Stimulated activated CD4-positive, alpha-beta T cell treated with anti-CD3 and anti-CD28 coated beads, Interleukin-1b, Interleukin-23, amount 100 ng/mL, for 24 hours (primary cell): ENCODE measurements at places on chromosomes 11 and 22.

DNA sequence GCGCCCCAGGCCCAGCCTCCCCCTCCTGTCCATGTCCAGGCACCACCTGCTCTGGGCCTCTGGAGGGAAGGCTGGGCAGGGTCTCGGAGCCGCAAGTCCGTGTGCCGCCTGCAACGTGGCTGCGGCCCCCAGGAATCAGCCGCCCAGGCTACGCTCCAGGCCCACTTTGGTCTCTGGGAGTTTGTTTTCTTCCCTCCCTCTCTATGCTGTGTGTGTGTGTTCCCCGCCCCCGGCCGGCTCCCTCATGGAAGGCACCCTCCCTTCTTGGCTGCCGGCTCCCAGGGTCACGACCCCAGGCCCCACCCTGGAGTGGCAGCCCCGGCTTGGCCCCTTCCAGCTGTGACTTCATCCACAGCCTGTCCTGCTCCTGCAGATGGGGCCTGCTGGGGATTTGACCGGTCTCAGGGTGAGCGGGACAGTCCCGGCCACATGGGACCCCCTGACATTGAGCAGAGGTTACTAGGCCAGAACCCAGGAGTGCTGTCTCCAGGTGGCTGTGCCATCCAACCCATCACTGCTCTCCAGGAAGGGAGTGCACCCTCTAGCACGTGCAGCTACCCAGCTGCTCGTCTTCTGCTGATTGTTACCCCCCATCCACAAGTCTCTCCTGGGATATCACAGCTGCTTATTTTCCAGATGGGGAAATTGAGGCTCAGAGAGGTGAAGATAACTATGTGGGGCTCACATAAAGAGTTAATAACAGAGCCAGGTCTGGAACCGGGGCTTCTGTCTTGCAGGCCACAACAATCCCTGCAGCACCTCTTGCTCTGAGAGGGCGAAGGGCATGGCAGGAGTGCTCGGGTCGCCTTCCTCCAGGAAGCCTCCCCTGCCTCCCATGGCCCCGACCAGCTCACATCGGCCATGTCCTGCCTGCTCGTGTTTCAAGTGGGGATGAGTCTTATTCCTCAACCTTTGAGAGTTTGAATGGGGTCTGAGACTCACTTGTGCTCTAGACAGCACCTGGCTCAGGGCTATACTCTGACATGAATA is 2.8 kb upstream of the LIF start:
- no peak for DNase-seq

- DNase-seq = no peak
Measured at GRCh38 chr11:12629601-12630313, 44.5 kb upstream of the TEAD1 start.

DNA sequence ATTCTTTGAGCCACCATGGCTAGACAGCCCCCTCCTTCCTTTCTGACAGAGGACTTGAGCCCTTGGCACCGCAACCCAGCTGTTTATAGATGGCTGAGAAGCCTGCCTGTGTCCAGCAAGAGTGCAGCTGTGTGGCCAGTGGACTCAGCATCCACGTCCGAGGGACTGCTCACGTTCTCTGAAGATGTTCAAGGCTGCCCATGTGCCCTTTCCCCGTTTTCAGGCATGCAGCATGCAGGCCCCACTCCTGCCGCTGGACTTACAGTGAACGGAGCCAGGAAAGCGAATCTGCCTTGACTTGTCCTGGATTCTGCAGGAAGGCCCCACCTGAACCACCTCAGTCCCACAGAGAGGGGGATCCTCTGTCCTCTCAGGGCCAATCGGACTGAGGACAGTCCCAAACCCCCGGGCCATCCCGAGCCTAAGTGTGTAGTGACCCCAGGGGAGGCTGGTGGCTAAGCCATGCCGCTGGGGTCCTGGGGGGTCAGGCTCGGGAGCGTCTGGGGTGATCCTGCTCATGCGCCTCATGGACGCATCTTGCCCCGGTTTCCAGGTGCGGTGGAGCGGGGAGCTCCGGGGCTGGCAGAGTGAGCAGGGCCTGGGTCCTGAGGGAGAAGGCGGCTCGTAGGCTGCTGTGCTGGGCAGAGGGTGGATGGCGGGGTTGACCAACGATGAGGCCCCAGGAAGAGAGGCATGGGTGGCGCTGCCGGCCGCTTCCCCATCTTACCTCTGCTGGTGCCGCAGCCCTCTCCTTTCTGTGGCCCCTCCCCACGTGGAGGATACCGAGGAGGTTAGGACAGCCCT is 170.7 kb downstream of the CTTN start:
- DNase-seq = no peak

- DNase-seq = no peak
Measured at GRCh38 chr22:48706934-48707762, 1120.5 kb downstream of the BRD1 start.

DNA sequence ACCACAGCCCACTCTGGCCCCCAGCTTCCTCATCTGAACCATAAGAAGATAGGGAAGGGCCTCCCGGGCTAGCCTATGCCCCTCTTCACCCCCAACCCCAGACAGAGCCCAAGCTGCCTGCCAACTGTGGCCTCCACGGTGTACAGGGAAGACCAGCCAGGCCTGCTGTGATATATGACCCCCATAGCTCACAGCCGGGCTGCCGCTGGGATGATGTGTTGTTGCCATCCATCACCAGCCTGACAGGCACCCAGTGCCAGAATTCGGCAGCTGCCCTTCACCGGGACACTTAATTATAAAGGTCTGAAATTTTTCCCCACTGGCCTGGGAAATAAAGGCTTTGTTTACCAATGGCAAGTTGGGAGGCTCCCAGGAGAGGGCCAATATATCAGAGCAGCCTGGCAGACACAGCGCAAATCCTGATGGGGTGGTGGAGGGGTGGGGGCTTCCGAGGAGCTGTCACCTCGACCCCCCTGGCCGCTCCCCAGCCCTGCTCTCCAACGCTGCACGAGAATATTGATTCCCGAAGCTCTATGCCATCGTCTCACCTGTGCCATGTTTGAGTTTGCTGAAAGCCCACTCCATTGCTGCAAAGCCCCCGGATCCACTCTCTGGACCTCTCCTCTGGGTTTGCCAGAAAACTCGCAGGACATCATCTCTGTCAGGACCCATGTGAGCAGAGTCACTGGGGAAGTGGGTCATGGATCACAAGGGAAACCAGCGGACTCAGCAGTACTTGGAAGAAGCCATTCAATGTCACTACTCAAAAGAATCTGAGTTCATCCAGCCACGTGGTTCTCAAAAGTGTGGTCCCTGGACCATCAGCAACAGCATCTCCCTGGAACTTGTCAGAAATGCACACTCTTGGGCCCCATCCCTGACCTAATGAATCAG is 296.9 kb downstream of the MN1 start:
- DNase-seq = no peak

- DNase-seq = no peak
Measured at GRCh38 chr22:39958949-39959639, 1.1 kb upstream of the TMA7B start.

- no peak for DNase-seq
Measured at GRCh38 chr11:34439610-34440198, 970 bp downstream of the CAT start.

GRCh38 chr22:33889748-33890147 is 30.5 kb downstream of the LARGE1 start:
- DNase-seq = no peak

DNA sequence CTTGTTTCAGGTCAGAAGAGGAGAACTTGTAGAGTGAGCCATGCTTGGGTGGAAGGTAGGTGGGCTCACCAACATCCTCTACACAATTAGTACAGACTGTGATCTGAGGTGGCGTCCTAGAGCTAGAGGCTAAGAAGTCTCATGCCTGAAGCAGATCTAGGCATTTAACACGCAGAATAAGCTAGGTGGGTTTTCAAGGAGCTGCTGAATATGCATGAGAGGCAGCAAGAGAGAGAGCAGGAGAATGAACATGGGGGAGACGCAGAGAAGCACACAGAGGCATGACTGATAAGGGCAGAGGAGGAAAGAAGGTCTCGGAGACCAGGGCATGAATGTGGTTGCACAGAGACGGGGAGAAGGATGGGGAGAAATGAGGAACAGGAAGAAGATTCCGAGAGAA is 36.8 kb upstream of the JAM3 start:
- DNase-seq = no peak

DNA sequence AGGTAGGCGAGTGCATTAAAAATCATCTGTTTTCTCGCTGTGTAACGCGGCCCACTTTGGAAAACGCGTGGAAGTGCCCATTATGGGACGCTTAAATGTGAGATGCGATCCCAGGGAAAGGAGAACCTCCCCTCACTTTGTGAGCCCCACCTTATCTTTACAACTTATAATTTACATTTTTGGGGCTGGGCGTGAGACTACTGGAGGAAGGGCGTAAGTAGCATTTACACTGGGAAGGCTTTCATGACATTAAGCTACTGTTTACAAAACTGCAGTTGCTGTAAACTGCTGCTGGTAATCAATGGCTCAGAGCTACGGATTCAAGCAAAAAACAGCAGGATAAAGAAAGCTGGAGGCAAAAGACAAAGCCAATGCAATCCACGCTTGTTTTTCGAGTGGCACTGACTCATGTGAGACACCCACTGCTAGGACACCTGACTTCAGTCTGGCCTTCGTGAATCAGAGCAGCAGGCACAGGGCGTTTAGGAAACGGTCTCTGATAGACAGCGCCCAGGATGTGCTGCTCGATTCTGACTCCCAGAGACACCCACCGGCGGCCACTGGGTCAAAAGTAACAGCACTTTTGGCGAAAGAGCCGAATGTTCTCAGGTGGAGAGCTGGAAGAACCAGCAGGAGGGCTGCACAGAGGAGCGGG is 78.3 kb downstream of the TRMU start:
- DNase-seq = no peak

GRCh38 chr11:61429346-61429690 is 457 bp downstream of the CPSF7 start:
- peak; percentile 63 for DNase-seq

GRCh38 chr22:17780116-17780740 is 6.0 kb upstream of the BID start:
- DNase-seq = no peak

DNA sequence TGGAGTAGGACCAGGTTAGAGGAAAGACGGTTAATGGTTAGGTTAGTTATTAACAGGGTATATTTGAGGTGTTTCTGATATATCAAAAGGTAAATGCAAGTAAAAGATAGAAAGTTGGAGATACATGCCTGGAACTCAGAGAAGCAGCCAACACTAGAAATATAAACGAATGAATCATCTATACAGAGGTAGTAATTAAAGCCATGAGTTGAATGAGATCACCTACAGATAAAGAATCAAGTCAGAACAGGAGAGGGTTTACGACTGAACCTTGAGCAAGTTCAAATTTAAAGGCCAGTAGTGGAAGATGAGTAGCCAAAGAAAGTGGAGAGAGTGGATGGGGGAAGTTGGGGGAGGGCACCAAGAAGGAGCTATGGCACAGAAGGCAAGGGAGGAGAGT is 73.9 kb downstream of the SPON1 start:
- no peak for DNase-seq

DNA sequence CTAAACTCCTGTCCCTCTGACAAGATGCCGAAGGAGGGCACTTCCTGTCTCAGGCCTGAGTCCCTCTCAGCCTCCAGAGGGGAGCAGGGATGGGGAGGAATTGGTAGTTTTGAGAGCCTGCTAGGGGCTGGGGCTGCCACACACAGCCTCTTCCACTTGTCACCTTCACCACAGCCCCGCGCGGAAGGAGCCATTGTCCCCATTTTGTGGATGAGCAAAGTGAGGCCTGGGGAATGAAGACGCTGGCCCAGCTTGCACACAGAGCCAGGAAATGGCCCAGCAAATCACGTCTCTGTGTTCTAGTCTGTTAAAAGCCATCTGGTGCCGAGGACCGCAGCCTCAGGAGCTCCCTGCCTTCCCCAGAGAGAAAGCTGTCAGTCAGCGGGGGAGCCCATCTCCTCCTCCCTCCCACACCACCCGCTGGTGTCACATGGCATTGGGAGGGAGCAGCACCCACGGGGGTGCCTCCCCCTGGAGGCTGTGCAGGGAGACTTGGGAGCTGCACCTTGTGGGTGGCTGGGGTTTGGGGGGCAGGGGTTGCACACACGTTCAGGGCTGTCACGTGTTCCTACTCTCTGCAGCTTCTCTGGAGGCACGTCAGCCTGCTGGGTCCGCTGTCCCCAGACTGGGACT is 34.6 kb downstream of the RASD2 start:
- DNase-seq = no peak

DNA sequence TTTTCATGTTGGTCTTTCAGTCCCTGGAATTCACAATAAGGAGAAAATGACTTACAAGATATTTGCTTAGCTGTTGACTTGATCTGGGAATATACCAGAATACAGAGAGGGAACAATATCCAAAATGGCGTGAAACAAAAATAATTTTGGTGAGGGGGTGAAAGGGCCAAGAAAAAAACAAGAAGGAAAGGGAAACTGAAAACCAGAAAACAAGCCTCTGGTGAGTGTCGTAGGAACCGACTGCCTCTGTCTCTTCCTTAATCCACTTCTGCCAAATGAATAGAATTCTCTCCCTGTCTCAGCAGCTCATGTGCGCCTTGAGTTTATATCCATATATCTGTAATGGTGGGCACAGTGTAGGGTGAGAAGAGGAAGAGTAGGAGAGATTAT is 367.6 kb downstream of the ETS1 start:
- no peak for DNase-seq
